Activated CD8-positive, alpha-beta T cell treated with anti-CD3 and anti-CD28 coated beads for 36 hours (primary cell): ENCODE measurements at places on chromosomes 4 and X. TPM values are rescaled to one million over a fixed set of nuclear protein-coding genes. Genes with fewer than 3 reads are reported as not detected.

The RTL5 gene
- 0.31 TPM for total RNA-seq

The FGFR3 gene
- total RNA-seq = 1.0 TPM

The KLF8 gene
- total RNA-seq = 1.2 TPM

The GAK gene
- 102 TPM for total RNA-seq

- peak; percentile 47 for DNase-seq
Measured at GRCh38 chrX:42869659-42870476, 91.9 kb upstream of the PPP1R2C start.

DNA sequence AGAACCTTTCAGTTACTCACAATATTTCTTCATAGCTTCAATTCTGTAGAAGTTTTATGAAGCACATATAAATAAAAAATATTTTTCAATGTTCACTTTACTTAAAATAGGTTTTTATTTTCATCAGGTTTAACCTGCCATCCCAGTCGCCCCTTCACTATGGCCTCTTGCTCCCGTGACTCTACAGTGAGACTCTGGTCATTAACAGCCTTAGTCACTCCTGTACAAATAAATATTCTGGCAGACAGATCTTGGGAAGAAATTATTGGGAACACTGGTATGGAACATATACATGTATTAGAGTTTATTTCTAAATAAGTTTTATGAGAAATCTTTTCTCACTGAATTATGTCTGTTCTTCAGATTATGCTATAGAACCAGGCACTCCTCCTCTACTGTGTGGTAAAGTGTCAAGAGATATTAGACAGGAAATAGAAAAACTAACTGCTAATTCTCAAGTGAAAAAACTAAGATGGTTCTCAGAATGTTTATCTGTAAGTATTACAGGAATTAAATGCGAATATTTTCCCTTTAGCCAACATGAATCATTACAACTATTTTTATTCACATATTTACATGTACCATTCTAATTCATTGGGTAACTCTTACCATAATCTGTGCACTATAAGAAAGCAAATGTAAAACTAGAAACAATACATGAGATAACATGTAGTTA is 45.6 kb downstream of the SPATA4 start:
- no peak for DNase-seq

GRCh38 chr4:140807491-140808252 is 51.5 kb upstream of the TBC1D9 start:
- no peak for DNase-seq

DNA sequence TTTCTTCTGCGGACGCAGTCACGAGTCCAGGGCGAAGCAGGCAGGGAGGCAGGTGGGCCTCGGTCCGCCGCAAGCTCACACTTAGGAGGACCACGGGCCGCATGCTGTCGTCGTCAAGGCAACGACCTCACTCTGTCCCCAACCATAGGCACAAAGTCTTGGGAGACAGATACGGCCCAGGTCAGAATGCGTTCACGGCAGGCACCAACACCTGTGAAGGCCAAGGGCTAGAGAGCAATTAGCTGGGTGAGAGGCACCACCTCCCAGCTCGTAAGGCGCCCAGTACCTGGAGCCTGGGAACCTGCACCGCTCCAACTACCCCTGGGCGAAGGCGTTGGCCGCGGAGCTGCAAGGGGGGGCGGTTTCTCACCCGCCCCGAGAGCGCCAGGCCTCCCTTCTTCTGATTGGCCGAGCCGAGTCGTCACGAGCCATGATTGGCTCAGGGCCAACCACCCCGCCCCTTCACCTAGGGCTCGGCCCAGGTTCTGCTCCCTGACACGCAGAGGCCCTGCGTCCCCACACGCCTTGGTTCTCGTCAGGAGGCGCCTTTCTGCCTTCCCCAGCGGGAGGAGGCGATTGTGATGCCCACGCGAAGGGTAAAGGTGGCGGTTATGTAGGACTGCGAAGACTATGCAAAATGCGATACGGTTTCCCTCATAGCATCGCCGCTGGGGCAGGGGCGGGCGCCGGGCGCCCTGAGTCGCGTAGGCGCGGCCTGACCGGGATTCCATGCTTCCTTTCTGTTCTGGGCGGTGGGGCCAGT is at the start of gene CDKL2:
CDKL2 (minus strand) TSS at position 355 of the 763 bp plus-strand sequence. CDS start 4,540 bp downstream, outside the sequence.
- DNase-seq = peak; percentile 92

DNA sequence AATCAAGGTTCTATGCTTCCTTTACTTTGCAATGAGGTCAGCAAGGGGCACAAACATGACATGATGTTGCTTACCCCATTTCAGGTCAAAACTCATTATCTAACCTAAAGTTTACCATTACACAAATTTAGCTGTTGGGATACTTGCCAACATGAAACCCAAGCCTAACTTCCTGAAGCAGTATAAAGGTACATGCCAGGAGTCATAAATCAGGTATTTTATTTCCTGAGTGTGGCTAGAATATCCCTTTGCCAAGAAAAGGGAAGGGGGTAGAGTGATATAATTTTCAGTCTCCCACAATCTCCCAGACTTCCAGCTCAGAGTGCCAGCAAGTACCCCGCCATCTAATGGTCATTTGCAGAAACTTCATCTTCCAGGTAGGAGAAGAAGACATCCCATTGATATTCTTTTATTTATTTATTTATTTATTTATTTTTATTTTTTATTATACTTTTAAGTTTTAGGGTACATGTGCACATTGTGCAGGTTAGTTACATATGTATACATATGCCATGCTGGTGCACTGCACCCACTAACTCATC is 136.6 kb downstream of the NEXMIF start:
- no peak for DNase-seq

- no peak for DNase-seq
Measured at GRCh38 chr4:151833174-151833573, 72.4 kb upstream of the GATB start.

- DNase-seq = no peak
Measured at GRCh38 chrX:17829566-17829965, 31.5 kb downstream of the RAI2 start.

DNA sequence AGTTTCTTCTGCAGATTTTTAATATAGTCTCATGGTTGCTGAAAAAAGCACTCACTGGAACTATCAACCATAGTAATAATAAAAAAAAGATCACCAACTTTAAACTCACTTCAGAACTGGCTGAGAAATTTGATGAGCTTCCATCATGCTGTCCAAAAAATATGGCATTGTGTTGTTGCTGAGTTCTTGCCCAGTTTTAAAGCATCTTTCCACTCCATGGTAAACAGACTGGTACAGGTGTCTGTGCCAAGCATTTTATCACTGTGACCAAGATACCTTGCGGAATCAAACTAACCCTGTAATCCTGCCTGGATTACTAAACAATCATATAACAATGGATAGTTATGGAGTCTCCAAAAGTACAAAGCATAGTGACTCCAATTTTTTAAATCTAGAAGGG is 360.3 kb upstream of the NOCT start:
- no peak for DNase-seq

GRCh38 chrX:20412871-20413486 is 146.3 kb upstream of the RPS6KA3 start:
- peak; percentile 72 for DNase-seq
